ENCODE measurements at places on chromosomes 5 and 9.

GRCh38 chr5:149809931-149810691, 80.0 kb downstream of the PPARGC1B start:
- DNase-seq: no peak

DNA sequence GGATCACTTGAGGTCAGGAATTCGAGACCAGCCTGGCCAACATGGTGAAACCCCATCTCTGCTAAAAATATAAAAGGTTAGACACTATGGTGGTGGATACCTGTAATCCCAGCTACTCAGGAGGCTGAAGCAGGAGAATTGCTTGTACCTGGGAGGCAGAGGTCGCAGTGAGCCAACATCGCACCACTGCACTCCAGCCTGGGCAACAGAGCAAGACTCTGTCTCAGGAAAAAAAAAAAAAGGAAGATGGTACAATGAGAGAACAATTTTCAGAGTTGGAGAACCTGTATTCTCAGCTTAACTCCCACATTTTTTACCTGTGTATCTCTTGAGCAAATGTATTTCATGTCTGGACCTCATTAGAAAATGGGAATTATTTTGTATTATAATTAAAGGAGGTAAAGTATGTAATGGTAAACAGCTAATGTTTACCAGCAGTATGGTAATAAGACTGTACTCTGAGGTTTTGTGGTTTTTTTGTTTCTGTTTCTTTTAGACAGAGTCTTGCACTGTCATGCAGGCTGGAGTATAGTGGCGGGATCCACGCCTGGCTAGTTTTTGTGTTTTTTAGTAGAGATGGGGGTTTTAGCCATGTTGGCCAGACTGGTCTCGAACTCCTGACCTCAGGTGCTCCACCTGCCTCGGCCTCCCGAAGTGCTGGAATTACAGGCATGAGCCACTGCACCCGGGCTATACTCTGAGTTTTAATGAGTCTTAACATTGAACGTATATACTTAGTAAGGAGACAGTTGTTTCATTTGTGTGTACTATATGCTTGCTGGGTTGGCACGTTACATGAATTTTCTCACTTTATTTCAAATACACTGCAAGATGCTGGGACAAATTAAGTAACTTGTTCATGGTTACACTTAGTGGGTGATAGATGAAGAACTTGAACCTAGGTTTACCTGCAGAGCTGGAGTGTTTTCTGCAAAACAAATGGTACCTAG, 16.2 kb downstream of the UHRF2 start:
- DNase-seq: no peak

DNA sequence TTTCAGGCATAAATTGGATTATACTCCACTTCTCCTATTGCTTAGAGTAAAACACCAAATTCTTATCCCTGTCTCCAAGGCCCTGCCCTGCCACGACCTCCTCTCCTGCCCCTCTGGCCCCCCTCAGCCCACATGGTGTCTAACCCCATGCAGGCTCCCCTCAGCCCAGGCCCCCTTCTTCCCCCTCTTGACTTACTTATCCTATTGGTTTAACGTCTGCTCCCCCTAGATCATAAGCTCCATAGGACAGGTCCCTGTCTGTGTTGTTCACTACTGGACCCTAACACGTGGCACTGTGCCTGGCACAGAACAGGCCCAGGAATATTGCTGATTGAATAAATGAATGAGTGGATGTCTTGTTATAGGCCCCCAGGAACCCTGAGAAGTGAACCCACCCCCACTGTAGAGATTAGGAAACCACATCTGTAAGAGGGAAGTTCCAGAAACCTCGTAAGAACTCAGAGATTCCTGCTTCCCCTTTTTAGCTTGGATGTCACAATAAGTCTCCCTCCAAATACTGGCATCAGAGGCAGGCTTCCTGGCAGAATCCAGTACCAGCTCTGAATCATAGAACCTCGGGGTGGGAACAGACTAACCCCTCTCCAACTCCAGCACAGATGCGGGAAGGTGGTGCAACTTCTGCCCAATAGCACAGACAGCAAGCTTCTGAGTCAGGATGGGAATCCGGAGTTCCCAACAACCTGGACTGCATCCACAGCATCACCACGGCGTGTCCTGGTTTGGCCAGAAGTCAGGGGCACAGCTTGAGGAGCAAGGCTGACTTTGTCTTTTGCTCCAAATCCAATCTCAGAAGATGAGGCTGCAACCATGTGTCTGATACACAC, 31.5 kb downstream of the HRH2 start:
- no peak for DNase-seq

DNA sequence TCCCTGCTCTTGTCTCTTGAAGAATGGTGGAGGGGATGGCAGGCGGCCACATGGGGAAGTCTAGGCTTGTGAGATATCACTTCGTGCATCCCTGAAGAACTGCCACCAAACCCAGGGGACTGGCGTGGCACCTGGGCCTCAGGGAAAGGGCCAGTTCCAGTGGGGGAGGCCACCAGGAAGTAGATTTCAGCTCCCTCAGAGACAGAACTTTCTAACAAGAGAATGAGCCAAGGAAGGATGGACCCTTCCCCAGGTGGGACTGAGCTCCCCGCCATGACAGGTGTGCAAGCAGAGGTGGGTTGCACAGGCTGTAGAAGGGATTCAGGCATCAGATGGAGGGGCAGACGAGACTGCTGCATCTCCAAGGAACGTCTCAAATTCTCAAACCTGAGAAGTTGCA, 193.9 kb downstream of the GABBR2 start:
- DNase-seq: no peak

GRCh38 chr5:172632346-172633092, 8.5 kb upstream of the NEURL1B start:
- no peak for DNase-seq

DNA sequence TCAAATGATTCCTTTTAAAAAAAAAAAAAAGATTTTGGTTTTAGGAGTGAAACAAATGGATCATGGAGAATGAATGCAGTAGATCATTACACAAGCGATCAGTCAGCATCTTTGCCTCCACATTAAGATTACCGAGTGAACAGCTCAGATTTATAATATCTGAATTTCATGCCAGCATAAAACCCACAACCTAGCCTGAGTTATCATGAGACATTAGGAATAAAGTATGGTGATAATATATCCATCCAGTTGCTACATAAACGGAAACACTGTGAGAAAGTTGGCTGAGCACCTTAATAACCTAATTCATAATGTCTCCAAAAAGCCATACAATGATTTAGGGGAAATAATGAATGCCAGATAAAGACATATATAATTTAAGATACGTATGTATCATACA, 553.1 kb upstream of the TUSC1 start:
- no peak for DNase-seq

Data from 8988T (cell line).